CD4-positive, alpha-beta memory T cell (primary cell): ENCODE measurements at places on chromosomes 2 and 18. TPM values are rescaled to one million over a fixed set of nuclear protein-coding genes. Genes with fewer than 3 reads are reported as not detected.

The ATAD2B gene
- 38.7 TPM for total RNA-seq

The MSTN gene
- not detected for total RNA-seq

The CCDC141 gene
- 8.2 TPM for total RNA-seq

DNA sequence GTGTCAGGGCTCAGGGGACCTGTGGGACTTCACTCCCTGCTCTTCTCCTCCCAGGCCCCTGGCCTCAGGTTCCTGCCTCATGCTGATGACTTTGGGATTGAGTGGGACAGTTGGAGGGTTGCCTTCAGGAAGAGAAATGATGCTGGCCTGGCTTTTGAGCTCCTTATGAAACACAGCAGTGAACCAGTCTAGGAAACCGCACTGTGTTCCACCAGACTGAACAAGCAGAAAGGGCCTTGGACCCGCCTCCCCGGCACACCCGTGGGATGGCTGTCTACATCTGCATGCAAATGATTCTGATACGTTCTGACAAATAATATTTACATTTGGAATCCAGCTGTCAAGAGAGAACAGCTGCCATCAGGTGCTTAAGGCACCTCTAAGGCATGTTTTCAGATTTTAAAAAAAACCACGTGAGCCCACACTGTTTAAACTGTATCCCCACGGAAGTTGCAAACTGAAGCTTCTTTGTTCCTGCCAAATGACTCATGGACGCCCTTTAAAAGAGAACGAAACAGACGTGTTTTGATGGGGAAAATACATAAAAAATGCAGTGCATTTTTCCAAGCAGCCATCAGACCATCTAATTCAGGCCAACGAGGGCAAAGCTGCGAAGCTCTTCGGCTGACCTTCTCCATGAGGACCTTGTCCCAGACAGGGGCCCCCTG, 27.6 kb upstream of the ASAP2 start:
- no peak for DNase-seq

DNA sequence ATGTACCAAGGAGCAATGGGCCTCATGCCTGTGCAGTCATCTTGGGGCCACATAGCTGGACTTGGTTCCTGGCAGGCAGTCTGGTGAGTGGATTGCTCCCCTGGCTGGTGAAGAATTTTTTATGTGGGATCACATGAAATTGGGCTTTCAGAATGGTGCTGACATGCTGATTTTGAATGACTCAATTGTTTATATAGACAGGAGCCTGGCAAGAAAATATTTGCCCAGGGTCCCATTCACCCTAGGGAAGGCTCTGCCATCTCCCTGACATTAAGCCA, 266.9 kb downstream of the DYSF start:
- no peak for DNase-seq
